ENCODE measurements at places on chromosomes 1 and 21.

- DNase-seq: no peak
Observed at GRCh38 chr1:227124473-227124872, 184.4 kb downstream of the COQ8A start.

- no peak for DNase-seq
Observed at GRCh38 chr1:11052839-11053757, 6.1 kb upstream of the MASP2 start.

DNA sequence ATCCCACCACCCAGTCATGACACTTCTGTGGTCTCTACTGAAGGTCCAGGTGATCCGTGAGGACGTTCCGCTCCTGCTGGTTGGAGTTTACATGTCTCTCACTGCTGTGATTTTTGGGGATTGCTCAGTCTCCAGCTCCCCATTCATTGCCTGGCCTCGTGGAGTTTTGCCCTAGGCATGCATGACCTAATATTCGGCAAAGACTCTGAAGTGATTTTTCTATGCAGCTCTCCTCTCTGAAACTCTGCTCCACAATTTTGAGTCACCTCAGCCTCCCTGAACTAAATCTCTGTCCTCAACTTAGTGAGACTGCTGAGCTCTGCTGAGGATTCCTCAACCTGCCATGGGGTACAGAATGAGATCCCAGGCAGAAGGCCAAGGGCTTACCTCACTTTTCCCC is 174.4 kb upstream of the FGGY start:
- DNase-seq: no peak

DNA sequence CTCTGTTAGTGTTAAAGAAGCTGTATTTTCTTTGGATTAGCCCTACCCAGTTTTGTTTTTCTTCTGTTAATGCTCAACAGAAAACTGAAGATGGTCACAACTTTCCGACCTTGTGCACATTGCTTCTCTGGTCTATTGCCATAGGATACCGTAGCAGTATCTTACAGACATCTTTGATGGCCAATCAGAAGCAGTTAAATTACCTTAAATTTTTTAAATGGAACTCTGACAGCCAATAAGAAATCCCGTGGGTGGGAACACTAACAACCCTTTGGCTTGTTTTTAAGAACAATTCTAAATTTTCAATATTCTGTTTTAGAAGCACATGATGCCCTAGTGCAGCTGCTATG is 17.2 kb downstream of the NFYC start:
- no peak for DNase-seq

DNA sequence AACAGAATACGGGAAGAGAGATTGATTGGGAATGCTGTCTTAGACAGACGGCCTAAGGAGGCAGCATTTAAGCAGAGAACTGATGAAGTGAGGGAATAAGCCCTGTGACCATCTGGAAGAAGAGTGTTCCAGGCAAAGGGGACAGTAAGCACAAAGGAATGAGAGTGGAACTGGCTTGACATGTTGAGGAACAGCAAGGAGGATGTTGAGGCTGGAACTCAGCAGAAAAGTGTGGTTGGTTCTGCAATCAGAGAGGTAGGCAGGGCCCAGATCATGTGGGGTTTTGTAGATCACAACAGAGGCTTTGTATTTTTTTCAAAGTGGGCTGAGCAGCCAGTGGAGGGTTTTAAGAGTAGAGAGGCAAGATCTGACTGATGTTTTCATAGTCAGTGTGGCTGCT is 157.4 kb downstream of the DNM3 start:
- no peak for DNase-seq

- no peak for DNase-seq
Observed at GRCh38 chr1:161421456-161421855, 53.8 kb upstream of the CFAP126 start.

- DNase-seq: no peak
Observed at GRCh38 chr1:28180306-28181305, 4.1 kb upstream of the PTAFR start.

DNA sequence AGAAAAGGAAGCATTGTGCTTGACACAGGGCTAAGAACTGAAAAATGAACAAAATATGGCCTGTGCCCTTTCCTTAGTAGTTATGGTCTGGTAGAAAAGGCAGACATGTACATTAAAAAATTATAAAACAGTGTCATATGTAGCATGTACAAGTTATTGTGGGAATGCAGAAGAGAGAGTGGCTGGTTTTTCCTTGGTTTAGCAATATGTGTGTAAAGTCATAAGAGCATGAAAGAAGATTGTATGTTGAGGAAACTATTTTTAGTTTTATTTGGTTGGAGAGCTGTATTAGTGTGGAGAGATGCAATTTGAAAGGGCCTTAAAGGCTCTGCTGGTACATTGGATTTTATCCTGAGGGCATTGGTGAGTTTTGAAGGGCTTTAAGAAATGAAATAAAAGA is 145.8 kb downstream of the PDE4B start:
- DNase-seq: no peak

GRCh38 chr1:206142770-206143169 is 25.6 kb upstream of the AVPR1B start:
- no peak for DNase-seq

- no peak for DNase-seq
Observed at GRCh38 chr21:30628109-30628508, 6.9 kb upstream of the KRTAP20-2 start.

- DNase-seq: no peak
Observed at GRCh38 chr1:42175314-42176054, 10.9 kb upstream of the GUCA2A start.

DNA sequence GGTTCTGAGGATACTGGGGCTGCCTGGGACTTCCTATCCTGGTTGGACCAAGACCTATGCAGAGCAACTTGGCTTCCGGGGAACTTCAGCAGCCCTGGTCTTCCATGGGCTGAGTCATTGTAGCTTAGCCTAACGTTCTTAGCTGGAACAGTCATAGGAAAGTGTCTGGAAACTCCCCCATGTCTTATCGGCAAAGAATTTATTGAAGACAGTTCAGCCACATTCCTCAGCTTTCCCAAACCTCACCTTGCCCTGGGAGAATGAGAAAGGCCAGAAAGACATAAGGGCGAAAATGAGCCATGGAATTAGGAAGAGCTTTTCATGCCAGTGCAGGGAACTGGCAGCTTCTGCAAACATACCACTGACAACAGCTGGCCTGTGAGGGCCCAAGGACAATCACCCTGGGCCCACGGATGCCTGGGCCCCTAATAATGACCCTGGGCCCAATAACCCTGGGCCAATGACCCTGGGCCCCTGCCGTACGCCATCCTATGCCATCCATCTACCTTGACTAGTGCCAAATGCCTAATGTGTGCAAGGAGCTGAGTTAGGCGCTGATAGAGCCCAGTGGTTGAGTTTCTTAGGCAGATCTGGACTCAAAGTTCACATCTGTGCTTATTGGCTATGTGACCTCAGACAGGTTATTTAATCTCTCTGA is 114.4 kb upstream of the GADD45A start:
- no peak for DNase-seq

DNA sequence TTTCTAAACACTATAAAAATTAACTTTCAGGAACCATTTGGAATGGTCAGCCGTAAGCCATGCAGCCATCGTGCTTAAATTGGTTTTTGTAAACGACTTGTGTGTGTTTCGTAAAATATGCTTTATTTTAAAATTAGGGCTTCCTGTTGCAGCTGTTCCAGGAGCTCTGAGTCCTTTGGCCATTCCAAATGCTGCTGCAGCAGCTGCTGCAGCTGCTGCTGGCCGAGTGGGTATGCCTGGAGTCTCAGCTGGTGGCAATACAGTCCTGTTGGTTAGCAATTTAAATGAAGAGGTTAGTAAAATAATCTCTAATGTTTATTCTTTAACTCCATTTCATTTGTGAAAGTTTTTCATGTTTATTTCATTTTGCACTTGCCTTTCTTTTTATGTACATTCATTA is 83.1 kb downstream of the PTBP2 start:
- DNase-seq: no peak

Measured in cortex of kidney (tissue), 1 donor.